ENCODE measurements at places on chromosomes 1 and 21.

- peak; percentile 14 for DNase-seq
Observed at GRCh38 chr1:175481126-175482070, 262.0 kb downstream of the TNR start.

- DNase-seq: no peak
Observed at GRCh38 chr1:16451841-16452528, 11.5 kb downstream of the NECAP2 start.

GRCh38 chr1:8345621-8346415, 27.9 kb downstream of the SLC45A1 start:
- DNase-seq: no peak

DNA sequence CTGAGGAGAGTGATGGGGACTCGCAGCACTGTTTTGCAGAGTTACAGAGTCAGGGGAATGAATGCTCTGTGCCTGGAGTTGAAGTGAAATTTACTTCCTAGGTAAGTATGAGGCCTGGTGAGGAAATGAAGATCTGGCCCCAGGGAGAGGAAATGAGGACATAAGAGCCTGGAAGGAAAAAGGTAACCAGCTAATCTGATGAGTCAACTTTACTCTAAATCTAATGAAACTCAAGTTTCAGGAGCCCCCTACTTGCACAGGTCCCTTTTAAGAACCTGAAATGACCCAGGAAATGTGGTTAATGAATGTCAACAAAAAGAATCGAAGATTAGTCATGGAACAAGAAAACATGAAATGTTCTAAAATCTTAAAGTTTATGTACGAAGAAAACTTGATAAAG, 599.0 kb downstream of the AGBL4 start:
- no peak for DNase-seq

GRCh38 chr1:111406321-111406768, 21.2 kb downstream of the OVGP1 start:
- peak; percentile 51 for DNase-seq

- DNase-seq: no peak
Observed at GRCh38 chr1:55212349-55213150, 2.6 kb downstream of the USP24 start.

- no peak for DNase-seq
Observed at GRCh38 chr1:30042438-30043147, 680.8 kb downstream of the MATN1 start.

- DNase-seq: no peak
Observed at GRCh38 chr1:179095924-179096323, 14.1 kb downstream of the TOR3A start.

DNA sequence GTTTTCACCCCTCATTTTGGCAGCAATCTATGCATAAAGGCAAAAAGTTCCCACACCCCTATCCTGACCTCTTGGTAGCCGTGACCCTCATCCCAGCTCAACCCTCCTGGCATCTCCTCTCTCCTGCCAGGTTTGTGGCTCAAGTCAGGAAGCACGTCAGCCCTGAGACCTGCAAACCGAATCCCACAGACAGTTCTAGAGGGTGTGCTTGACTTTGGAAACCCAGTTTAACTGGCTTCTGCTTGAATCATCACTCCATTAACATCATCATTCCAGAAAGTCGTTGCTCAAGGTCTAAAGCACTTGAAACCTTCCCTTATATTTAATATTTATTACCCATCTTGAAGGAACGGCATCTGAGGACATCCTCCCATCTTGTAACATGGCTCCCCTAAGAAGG, 133.4 kb upstream of the ERG start:
- no peak for DNase-seq

GRCh38 chr1:209884249-209884648, 53.8 kb upstream of the SYT14 start:
- no peak for DNase-seq

DNA sequence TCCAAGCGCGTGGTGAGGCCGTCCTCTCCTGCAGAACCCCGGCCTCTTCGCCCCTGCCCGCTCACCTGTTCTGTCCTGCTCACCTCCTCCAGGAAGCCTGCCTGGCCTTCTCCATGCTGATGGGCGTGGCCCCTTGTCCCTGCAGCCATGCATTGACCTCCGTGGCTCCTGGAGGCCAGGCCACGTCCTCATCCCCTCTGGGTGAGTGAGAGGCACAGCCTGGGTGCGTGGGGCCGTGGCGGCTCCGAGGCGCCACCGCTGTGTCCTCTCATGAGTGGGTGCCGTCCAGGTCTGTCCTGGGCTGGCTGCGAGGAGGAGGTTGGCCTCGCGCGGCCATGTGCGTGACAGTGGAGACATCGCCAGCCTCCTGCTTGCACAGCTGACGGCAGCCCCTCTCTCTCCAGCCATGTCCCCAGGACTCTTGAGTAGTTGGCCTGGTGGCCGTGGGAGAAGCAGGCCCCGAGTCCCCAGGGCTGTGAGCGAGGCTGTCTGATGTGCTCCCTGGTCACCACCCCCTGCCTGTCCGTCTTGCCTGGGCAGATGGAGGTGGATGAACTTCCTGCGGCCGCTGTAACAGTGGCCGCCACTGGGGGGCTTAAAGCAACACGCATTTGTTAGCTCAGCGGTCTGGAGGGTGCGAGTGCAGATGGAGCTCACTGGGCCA, 58.1 kb downstream of the PRKCZ start:
- no peak for DNase-seq

- DNase-seq: no peak
Observed at GRCh38 chr21:35376406-35377135, 327.5 kb upstream of the RUNX1 start.

GRCh38 chr21:32770871-32771523, 558 bp downstream of the PAXBP1 start:
- DNase-seq: no peak

DNA sequence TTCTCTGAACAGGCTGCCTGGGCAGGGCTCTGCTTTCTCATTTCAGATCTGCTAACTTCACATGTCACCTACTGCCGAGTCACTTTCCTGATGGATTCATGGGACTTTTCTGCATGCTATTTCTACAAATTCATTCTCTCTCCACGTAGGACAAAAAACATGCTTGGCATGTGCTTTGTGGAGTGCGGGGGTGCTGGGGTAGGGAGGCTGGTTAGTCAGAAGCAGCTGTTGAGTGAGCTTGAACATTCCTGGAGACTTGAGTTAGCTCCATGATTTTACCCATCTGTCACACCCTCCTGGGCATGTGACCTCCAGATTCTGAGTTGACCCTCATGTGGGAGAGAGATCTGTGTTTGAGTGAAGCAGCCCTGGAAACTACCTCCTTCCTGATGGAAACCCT, 71.4 kb downstream of the UCK2 start:
- DNase-seq: no peak

DNA sequence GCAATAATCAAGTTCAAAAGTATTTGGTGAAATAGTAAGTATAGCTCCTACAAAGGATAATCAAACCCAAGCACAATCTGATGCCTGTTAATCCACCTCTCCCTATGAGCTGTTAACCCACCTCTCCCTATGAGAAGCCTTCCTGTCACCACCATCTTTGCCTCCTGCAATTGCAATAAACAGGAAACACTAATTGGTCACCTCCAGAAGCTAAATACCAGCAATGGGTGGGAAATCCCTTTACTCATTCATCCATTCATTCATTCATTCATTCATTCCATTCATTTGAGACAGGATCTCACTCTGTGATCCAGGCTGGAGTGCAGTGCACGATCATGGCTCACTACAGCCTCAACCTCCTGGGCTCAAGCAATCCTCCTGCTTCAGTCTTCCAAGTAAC, 132.8 kb downstream of the RERE start:
- no peak for DNase-seq

GRCh38 chr1:13826591-13826990, 126.6 kb downstream of the PRDM2 start:
- no peak for DNase-seq

DNA sequence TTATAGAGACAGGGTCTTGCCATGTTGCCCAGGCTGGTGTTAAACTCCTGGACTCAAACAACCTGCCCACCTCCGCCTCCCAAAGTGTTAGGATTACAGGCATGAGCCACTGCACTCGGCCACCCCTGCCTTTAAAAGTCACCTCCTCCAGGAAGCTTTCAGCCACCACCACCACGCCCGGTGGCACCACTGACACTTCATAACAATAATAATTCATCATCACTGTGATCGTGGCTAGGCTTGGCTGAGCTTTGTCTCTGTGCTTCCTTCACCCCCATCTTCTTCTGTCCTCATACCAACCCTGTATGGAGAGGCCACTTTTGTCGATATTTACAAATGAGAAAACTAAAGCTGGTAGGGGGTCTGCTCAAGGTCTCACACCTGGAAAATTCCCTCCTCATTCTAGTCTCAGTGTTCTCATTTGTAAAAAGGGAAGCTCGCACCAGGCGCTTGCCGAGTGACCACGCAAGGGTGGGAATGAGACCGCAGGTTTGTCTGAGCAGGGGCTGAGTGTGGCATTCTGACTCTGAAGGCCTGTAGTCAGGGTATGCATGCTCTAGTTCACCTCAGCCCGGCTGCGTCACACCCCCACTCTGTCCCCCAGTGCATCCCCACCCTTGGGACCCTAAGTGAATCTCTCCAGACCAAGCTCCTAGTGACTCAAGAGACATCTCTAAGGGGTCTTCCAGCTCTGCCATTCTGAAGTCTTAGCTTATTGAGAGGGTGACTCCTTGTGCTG, 12.9 kb upstream of the EPHA2 start:
- no peak for DNase-seq

- no peak for DNase-seq
Observed at GRCh38 chr1:163477276-163477830, 155.6 kb downstream of the NUF2 start.

- no peak for DNase-seq
Observed at GRCh38 chr1:40382108-40382460, 8.6 kb downstream of the SMAP2 start.

GRCh38 chr1:157312082-157312812, 174.1 kb upstream of the ETV3 start:
- DNase-seq: no peak

GRCh38 chr1:12424793-12425192, 193.2 kb downstream of the DHRS3 start:
- no peak for DNase-seq

GRCh38 chr1:170376801-170377385, 155.1 kb upstream of the GORAB start:
- no peak for DNase-seq

DNA sequence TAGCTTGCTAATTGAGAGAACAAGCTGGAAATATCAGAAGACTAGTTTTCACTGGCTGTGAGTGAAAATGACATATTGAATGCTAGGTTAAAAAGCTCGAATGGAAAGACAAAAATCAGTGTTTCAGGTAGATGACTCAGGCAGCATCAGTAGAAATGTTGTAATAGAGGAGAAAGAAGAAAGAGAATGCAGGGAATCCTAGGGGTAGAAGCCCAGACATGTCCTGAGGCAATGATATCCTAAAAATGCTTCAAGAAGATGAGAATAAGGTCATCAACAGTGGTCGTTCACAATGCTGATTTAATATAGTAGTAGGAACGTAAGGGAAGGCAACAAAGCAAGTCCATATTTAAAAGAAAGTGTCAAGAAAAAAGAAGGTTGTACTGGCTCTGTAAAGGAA, 96.7 kb upstream of the HP1BP3 start:
- no peak for DNase-seq

DNA sequence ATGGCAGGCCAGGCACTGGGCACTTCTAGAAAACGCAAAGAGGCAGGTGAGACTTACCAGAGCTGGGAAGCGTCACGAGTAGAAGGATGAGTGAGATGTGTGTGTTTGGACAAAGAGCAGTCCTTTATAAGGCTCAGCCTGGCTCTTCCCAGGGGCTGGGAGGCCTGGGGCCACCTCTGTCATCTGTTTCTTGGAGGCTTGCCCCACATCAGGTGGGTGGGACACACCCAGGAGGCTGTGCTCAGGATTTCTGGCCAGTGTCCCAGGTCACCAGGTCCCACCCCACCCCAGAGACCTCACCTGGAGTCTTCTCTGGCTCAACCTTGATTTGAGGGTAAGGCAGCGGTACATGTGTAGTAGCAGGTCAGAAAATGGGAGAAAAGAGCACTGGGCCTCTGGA, at the start of gene S100A7:
Gene S100A7, minus strand, starts transcription at position 101 of the 400 bp plus-strand sequence. CDS start 1,638 bp downstream, outside the sequence.
- no peak for DNase-seq

DNA sequence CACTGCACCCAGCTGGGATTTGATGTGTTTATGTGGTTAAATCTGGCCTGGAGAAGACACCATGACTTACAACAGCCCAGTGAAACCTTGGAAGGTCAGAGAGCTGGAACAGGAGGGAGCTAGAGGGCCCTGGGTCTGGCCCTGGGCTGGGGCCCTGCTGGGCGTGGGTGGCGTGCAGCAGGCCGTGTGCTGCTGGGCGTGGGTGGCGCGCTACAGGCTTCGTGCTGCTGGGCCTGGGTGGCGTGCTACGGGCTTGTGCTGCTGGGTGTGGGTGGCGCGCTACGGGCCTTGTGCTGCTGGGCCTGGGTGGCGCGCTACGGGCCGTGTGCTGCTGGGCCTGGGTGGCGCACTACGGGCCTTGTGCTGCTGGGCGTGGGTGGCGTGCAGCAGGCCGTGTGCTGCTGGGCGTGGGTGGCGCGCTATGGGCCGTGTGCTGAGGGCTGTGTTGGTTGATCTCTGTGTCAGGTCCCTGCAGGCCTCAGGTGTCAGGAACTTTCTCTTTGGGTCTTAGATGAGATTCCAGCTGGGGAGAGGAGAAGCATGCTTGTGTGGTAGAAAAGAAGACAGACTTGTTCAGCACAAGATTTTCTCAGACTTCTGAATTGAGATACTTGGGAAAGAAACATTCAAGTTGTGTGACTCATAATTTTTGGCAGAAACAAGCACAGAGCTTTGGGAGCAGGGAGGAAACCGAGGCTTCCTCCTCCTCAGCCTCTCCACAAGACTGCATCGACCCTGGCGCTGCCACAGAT, 66.0 kb downstream of the COL18A1 start:
- DNase-seq: no peak

GRCh38 chr1:92653605-92654381, 131.1 kb downstream of the EVI5 start:
- DNase-seq: no peak

- DNase-seq: no peak
Observed at GRCh38 chr1:100413035-100413434, 60.7 kb downstream of the CDC14A start.

DNA sequence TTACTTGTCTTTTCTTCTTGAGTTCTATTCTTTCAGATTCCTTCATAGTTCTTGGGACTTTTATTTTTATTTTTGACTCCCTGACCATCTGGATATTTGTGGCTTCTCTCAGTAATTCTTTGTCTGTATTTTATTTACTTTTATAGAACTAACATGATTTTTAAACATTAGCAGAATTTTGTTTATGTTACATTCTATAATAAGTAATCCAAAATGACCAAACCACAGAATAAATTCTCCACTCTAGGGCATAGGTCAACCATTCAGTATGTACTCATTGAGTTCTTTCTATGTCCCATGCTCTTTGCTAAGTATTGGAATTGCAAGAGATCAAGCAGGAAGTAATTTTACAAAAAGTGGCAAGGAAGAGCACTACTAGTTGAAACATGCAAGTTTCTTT, 969.0 kb downstream of the TTLL7 start:
- no peak for DNase-seq

- DNase-seq: no peak
Observed at GRCh38 chr21:29647353-29647781, 292.4 kb downstream of the GRIK1 start.

DNA sequence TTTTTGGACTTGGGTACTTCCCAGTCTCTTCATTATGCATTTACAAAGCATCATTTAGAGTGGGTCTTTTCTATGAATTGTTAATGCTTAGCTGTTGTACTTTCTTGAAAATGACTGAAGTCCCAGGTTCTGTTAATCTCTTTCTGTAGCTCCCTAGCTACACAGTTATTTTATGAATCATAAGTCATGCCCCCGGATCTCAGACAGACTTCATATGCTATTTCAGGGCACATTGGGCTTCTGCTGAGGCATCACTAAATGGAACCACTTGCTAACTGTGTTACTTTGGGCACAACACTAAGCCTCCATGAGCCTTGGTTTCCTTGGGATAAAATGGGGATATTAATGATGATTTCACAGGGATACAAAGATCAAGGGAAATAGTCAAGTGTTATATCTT, 55.5 kb upstream of the RBM15 start:
- no peak for DNase-seq

All from memory B cell (primary cell).